IMR-90 (cell line): ENCODE measurements at places on chromosomes 12 and 14. TPM values are rescaled to one million over a fixed set of nuclear protein-coding genes. Genes with fewer than 3 reads are reported as not detected.
A peak's percentile ranks its signal among the peaks of the same experiment; 100 is the strongest.

The GRIP1 gene
- under 0.01 TPM in 2 replicates for total RNA-seq

The SYCP3 gene
- total RNA-seq, result under 0.01 TPM in 1 of 2 replicates, not detected in the other

The INHBC gene
- total RNA-seq, result not detected in 2 replicates

The RIMBP2 gene
- total RNA-seq, result not detected in 2 replicates

The CRIP1 gene
- not detected in 2 replicates for total RNA-seq

The CACNA2D4 gene
- 0.18 and 0.28 TPM in 2 replicates for total RNA-seq

The DEPDC4 gene
- total RNA-seq, result 0.72 and 7.5 TPM in 2 replicates

The FAM222A gene
- under 0.01 TPM in 2 replicates for total RNA-seq

The OR4E2 gene
- not detected in 2 replicates for total RNA-seq

The FAM181A gene
- not detected in 2 replicates for total RNA-seq

The RNASE2 gene
- not detected in 2 replicates for total RNA-seq

The SLC38A4 gene
- 2.3 and 2.8 TPM in 2 replicates for total RNA-seq

GRCh38 chr14:88321692-88322503, 1.2 kb downstream of the KCNK10 start:
- no peak for DNase-seq

DNA sequence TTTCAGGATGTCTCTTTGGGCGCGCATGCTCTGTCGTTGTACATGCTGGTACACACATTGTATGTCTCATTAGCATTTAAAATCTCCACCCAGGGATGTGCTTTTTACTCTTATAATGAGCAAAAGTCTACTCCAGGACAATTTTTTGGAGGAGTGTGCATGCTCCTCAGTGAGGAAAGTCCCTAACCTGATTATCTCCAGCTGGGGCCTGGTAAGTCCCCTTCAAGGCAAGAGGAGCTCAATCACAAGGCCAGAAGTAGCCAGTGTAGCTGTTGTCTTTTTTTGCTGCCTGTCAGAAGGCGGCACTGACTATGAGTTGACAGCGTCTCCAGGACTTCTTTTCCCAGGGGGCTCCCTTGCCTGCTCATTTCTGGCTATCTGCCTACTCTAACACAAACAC, 218.3 kb upstream of the CNTN1 start:
- DNase-seq, result no peak

GRCh38 chr14:90678846-90679362, 137.3 kb downstream of the TTC7B start:
- DNase-seq, result no peak

GRCh38 chr14:39140170-39140569, 26.0 kb downstream of the GEMIN2 start:
- DNase-seq, result no peak

DNA sequence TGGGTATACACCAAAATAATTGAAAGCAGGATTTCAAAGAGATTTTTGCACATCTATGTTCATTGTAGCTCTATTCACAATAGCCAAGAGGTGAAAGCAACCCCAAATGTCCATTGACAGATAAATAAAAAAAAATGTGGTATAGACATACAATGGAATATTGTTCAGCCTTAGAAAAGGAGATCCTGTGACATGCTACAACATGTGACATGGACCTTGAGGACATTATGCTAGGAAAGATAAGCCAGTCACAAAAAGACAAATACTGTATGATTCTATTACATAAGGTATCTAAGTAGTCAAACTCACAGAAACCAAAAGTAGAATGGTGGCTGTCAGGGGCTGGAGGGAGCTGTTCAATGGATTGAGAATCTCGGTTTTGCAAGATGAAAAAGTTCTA, 12.1 kb downstream of the GPRC5D start:
- DNase-seq, result no peak

GRCh38 chr14:48937541-48938195, 648.5 kb downstream of the RPS29 start:
- peak; percentile 70 for DNase-seq

DNA sequence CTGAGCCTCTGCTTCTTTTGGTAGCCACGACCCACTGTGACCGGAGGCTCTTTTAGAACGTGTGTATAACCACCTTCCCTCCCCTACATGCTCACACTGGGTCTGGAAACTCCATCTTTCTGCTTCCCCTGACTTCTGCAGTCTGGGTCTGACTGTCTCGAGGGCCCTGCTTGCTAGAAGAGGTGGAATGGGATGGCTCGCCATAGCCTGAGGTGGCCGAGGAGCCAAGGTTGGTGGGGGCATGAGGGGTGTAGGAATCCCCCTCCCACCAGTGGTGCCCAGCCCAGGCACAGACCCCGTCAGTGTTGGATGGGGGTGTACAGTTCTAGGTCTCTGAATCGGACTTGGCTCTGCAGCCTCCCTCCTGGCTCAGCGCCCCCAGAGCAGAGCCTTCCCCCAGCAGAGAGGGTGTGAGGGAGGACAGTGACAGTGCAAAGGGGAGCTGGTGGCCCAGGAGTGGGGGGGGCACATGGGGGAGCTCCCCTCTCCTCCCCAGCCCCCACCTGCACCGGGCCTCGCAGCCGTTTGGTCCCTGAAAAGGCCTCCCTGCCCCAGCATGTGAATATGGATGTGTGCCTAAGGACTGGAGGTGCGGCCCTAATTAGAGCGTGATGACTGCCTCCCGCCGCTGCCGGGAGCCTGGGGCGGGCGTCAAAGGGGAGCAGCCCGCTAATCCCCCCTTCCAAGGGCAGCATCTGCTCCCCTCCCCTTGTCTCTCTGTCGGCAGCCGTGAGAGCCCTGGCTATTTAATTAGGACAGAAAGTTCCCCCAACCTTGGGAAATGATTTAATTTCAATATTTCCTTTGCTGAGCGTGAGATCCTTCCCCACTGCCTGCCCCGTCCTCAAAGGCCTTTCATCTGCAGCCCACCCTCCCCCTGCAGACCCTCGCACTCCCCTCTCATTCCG, 196.2 kb upstream of the C14orf180 start:
- no peak for DNase-seq

GRCh38 chr12:69660164-69660863, 38.8 kb downstream of the BEST3 start:
- DNase-seq, result no peak

GRCh38 chr14:50955373-50956043, 11.2 kb upstream of the PYGL start:
- DNase-seq, result peak; percentile 96

DNA sequence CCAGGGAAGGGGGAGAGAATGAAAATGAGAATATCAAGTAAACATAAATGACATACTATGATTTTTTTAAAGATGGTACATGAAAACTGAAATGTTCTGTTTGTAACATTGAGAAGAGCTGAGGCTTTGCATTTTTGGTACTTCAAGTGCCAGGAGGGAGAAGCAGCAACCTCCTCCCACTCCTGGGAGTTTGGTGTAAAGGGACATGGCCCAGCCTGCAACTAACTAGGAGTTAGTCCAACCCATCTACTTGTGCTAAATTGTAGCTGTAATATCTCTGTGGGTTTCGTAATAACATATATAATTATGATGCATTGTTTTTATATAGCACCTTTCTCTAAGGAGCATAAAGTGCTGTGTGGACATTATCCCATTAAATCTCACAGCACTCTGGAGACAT, 517.5 kb downstream of the NELL2 start:
- no peak for DNase-seq

DNA sequence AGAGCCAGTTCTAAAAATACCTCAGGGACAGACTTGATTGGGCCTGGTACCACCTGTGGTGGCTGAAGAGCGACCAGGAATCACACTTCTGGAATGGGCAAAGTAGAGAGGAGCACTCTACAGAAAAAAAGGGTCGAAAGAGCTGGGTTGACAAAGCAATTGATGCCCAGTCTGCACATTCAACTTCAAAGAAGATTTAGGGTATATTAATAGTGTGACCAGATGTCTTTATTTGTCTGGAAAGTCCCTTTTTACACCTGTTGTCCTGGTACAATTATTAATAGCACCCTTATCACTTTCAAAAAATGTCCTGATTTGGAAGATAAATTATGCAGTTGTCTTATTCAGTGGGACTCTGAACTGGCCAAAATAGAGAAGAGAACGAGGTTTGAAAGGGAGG, 137.5 kb downstream of the DYRK2 start:
- DNase-seq, result no peak

GRCh38 chr14:82766123-82766522, 1232.5 kb upstream of the SEL1L start:
- DNase-seq, result no peak

GRCh38 chr14:33836900-33837577, 113.8 kb downstream of the EGLN3 start:
- no peak for DNase-seq

GRCh38 chr14:32345311-32345791, 16.3 kb downstream of the AKAP6 start:
- DNase-seq, result peak; percentile 25

GRCh38 chr12:122861587-122861970, 26.3 kb downstream of the HIP1R start:
- DNase-seq, result no peak

- no peak for DNase-seq
Observed at GRCh38 chr14:20428010-20428365, 8.0 kb downstream of the KLHL33 start.

GRCh38 chr14:35406090-35406489, 1.5 kb upstream of the NFKBIA start:
- no peak for DNase-seq

DNA sequence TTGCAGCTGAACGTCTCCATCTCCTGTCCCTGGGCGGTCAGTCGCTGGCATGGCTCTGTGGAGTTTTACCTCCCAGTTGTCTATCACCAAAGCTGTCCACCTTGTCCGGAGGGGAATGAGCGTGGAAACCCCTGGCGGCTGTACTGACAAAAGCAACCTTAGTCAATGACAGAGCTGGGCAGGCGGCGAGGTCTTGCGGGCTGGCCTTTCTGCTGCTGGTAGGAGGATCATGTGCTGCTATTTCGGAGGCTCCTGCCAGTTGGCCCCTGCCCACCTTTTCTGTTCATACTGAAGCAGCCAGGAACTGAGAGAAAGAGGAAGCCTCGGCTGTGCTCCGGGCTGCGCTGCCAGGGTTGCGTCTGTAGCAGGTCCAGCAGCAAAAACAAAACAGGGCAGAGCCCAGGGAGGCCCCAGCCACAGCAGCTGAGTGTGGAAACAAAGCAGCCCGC, 57.7 kb downstream of the HMGA2 start:
- DNase-seq, result peak; percentile 38

DNA sequence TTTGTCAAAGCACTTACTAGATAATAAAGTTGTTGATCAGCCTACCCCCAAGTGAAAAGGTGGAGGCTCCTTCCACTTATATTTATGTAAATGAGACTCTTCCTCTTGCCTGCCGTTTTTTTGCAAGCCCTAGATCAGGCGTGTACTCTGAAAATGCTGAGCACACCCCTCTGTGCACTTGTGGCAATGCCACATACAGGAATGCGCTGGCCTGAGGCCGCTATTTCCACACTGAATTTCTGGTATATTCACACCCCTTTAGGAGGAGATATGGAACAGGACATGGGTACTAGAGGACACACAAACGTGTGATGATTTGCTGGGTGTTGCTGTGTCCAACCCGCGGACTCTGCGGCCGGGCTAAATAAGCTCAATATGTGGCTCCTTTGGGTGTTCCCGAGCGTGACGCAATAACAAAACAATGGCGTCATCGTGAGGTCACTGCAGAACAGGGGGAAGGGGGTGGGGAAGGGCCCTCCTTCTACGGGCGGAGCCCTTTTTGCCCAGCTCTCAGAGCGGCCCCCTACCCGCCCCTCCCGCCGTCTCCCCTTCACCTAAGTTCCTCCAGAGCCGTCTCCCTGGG, 554 bp upstream of the TSPAN31 start:
- peak; percentile 85 for DNase-seq

DNA sequence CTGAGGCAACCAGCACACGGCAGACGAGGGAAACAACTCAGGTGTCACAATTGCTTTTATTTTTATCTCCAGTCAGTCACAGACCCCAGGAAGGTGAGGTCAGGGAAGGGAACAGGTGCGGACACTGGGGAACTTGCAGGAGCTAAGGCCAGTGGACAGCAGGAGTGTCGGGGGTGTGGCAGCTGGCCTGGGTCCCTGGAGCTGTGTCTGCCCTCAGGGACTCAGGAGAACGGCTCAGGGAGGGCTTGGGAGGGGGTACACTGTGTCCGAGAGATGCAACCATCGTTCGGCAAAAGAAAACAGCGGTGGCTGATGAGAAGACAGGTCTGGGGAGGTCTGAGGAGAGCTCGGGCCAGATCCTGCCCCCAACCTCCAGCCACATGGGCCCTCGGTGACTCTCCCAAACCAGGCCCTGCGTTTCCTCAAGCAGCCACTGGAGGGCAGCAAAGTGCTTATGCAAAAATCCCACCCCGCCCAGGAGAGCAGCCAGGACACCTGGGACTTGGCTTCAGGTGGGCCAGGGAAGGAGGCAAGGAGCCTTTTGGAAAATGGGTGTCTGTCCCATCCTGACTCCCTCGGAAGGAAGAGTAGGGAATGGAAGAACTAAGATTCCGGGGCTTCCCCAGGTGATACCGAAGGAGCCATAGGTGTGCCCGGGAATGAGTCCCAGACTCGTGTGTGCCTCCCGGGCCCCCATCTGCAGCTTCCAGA, 24.1 kb upstream of the BCDIN3D start:
- DNase-seq, result peak; percentile 46

DNA sequence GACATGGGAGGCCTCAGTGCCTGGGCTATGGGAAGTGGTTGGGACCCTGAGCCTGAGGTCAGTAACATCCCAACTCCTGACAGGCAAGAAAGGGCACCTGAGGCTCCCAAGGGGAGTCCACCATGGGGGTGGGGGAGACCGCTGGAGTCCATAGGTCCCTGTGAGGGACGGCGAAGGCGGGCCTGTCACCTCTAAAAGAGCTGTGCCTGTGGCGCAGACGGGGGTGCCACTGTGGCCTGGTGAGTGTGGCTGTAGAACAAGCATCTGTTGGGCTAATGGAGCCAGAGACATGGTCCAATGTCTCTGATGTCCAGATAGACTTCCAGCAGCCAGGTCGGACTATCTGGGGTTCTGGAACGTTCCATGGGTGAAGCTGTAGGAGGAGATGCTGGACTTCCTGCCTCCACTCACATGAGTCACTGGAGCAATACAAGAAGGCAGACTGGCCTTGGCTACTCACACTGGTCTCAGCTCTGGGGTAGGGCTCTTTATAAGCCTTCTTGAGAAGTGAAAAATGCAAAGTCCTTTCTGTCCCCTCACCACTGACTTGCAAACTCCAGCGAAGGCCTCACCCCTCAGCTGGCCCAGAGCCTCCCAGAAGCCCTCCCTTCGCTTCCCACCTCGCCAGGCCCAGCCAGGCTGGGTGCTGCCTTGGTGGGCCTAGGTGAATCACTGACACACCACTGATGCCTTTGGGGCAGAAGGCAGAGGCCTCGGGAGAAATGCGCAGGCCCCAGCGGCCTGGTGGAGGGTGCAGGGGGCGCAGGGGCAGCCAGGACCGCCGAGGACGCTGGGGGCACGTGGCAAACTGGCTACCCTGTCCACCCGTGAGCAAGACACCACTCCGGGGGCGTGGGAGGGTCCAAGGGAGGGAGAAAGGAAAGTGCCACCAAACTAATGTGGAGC, 1.1 kb upstream of the TRAF3 start:
- peak; percentile 80 for DNase-seq
